ENCODE measurements at places on chromosomes 5 and 9. TPM values are rescaled to one million over a fixed set of nuclear protein-coding genes. Genes with fewer than 3 reads are reported as not detected.

DNA sequence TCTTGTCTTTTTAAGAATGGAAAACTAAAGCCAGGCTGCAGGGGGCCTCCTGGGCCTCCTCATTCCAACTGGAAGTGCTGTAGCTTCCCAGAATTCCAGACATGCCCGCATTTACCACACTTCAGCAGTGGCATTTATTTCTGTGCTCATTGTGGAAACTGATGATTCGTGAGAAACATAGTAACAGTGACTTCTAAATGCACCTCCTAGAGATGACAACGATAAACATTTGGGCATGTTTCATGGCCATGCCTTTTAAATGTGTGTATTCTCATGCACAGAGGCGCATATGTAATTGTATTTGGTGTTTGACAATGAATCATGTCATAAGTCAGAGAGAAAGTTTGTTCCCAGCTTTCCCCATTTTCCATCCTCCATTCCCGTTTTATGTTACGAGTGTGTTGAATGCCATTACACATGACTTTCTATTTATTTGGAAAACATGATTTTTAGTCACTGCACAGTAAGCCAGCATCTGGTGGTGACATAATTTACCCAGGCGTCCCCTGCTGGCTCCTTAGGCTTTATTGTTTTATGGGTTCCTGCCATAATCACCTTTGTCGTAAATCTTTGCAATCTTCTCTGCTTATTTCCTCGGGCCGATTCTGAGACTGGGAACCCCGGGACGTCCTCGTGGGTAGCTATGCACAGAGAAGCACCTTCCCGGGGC is 68.8 kb upstream of the FCN2 start:
- no peak for DNase-seq

- DNase-seq: no peak
These were observed 31.3 kb downstream of the FGF1 start for GRCh38 chr5:142654578-142655058.

- DNase-seq: no peak
These were observed 74.1 kb downstream of the CSF2 start for GRCh38 chr5:132147663-132148062.

DNA sequence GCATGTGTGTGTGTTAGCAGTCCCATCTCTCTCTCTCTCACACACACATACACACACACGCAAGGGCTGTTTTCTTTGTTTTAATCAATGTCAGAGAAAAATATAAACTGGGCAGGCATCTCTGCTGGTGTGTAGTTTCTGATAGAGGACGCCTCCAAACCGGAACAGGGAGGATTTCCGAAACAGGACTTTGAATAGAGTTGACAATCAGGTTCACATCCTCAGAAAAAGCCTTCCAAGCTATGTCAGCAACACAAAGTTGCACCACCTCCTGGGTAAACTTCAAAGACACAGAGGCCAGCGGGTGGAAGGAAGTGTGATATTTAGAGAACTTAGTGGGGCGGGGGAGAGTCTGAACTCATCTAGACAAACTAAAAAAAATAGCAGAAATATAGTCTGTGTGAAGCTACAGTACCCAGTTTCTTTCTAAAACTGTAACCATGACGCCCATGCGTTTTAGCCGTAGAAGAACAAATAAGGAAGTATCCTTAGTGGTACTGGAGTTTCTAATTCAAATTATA is 1.2 kb downstream of the ST8SIA4 start:
- peak; percentile 31 for DNase-seq

DNA sequence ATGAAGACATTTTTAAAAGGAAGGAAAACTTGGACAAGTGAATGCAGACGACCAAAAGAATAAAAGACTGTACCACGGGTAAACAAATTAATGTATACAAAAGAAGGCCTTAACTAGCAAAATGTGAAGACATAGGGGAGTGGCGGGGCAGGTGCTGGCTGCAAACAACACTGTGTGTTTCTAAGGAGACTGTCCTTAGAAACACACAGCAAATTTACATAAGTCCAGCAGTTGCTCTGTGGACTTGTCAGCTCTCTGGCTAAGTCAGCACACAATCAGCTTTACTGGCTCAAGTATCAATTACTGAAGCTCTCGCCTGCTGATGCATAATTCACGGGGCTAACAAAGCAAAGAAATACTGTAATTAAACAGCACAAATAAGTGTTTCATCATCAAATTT is 24.8 kb downstream of the PTBP3 start:
- DNase-seq: no peak

Gene ZFP37
- total RNA-seq: 1.4 TPM

DNA sequence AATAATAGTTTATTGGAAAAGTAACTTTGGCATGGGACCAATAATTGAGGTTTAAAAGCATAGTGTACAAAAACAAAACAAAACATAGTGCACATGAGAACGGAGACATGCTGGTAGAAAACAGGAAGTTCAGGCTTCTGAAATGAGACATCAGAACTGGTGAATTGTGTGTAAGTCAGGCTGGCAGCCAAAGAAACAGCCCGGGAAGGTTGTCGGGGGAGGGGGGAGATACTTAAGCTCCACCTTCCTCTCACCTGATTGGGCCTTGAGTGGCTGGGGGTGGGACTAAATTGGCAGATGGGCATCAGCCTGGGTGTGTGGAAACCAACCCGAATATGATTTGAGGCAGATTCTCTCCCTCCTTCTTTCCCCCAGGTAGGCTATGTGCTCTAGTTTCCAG is 256.3 kb downstream of the SMARCA2 start:
- DNase-seq: no peak

Data from psoas muscle (tissue), 8 donors.